ENCODE measurements at places on chromosomes 12 and 14.

GRCh38 chr12:85509857-85510256 lies 229.8 kb downstream of the ALX1 start:
- no peak for DNase-seq

DNA sequence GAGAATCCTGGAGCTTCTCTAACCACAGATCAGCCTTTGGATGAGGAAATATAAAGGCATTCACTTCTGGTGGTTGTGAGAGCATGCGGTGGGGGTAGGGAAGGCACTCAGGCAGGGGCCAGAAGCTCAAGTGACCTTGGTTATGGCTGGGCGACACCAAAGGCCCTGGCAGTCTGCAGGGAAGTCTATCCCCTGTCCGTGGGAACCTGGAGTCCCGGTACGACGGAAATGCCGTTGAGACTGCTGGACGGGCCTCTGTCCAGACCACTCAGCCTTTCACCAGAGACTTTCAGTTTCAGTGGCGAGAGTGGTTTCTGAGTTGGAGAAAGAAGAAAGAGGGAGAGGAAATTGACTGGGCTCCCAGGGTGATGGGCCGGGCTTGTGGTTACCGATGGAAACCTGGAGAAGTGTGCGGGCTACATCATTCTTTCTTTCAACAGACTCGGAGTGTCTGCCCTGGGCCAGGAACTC lies 20.9 kb downstream of the ISCA2 start:
- DNase-seq = no peak

DNA sequence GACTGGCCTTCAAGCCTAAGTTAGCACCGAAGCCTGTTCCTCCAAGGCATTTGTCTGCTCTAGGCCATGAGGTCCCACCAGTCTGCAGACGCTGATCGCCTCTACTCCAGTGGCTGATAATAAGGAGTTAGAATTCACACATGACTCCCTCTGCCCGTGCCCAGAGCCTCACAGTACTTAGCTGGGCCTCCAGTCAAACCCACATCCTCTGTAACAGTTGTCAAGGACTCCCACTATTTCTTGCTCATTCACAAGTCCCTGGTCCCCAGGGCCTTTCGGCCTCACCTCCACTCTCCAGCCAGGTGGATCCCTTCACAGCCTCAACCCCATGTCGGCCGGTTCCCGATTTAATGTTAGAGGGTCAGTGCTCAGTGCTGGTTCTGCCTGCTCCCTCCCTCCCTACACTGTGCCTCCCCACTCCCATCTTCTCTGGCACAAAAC lies 6.3 kb upstream of the KRT5 start:
- DNase-seq = no peak

DNA sequence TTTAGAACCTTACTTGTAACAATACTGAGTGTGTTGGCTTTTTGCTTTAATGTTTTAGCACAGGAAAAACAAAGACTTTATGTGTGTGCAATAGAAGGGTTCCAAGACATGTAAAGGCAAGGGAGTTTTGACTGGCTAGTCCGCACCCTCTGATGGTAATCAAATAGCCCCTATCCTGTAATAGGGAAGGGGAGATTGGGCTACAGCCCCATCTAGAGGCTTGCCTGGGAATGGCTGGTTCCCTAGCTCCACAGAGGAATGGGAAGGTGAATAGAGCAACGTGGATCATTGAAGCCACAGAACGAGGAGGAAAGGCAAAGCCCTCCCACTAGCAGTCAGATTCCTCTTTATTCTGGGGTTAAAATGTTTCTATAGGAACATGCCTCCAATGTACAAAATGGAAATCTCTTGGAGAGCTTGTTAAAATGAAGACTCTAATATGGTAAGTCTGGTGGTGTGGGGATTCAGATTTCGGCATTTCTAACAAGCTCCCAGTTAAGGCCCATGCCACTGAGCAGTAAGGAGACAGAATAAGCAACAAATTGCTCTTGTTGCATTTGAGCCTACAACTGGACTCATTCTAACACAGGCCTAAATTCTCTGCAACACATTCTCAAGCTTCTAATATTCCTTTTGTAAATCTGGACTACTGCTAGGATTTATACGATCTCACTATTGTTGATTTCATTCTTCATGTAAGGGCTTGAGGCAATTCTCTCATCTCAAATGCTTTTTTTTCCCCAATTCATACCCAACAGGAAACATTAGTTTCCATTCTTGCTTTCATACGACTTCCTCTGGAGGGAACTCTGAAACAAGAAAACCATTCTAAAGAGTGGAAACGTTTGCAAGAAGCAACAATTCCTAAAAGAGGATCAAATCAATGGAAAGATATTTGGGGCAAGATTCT lies 57.1 kb downstream of the NIN start:
- DNase-seq = no peak

GRCh38 chr12:107318806-107319532 lies 225.6 kb upstream of the CRY1 start:
- peak; percentile 30 for DNase-seq

DNA sequence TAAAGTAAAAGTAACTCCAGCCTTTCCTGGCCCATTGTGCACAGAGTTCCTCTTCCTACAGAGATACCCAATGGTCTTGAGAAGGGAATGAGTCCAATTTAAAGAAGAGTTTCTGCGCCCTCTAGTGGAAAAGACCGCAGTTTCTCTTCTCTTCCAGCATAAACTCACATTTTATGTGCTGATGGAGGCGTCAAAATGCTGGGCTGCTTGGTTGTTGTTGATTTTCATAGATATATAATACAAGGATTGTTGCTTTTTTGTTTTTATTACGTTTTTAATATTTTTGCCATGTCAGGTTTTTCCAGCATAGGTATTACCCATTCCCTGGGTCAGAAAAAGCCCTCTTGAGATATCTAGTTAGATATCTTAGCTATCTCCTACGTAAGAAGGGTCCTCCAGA lies 356.9 kb upstream of the STXBP6 start:
- DNase-seq = no peak

DNA sequence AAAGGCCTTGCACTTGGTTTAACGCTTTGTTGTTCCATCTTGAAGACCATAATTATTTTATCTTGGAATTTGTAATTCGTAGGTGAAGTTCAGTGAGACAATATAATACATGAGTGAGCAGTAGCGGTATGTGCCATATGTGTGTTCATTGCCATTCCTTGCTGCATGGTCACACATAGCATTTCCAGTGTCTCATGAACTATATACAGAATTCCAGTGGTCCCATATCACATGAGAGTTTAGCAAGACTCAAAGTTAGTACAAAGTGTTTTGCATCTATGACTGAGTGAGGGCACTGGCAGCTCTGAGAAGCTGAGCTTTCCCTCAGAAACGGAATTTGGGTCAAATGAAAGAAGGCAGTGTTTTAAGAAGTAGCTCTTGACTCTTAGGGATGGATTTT lies 359.8 kb downstream of the FOXG1 start:
- DNase-seq = no peak

GRCh38 chr12:7498809-7499208 lies 4.8 kb downstream of the CD163 start:
- no peak for DNase-seq

- no peak for DNase-seq
Measured at GRCh38 chr14:67482231-67483164, 6.0 kb downstream of the TMEM229B start.

GRCh38 chr12:9858135-9858534 lies 11.0 kb downstream of the CLEC2B start:
- no peak for DNase-seq

DNA sequence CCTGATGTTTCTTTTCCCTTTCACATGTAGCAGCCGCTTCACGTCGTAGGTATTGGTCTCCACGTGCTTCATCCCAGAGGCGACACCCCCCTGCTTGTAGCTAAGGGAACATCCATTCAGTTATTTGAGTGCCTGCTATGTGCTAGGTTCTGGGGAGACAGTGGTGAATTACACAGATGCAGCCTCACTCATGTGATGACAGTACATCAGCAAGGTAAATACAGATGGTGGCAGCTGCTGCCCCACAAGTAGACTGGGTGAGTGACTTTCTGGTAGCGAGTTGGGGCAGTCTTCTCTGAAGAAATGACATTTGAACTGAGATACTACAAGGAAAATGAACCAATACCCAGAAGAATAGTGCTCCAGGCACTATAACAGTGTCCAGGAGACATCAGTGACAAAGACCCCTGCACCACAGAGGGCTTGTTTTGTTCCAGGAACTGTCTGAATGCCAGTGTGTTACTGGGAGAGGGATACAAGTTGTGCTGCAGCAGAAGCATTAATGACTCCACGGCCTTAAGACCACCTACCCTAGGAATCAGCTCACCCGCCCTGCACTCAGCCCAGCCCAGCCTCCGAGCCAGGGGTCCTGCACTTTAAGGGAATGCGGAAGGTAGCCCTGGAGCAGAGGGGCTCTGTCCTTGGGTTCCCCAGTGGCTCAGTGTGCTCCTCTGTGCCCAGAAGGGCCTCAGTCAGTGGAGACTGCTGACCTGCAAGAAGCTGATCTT lies 7.3 kb downstream of the AVIL start:
- no peak for DNase-seq

GRCh38 chr12:59182191-59182590 lies 261.9 kb upstream of the LRIG3 start:
- DNase-seq = no peak

GRCh38 chr14:60573943-60574495 lies 65.1 kb downstream of the SIX6 start:
- DNase-seq = no peak

DNA sequence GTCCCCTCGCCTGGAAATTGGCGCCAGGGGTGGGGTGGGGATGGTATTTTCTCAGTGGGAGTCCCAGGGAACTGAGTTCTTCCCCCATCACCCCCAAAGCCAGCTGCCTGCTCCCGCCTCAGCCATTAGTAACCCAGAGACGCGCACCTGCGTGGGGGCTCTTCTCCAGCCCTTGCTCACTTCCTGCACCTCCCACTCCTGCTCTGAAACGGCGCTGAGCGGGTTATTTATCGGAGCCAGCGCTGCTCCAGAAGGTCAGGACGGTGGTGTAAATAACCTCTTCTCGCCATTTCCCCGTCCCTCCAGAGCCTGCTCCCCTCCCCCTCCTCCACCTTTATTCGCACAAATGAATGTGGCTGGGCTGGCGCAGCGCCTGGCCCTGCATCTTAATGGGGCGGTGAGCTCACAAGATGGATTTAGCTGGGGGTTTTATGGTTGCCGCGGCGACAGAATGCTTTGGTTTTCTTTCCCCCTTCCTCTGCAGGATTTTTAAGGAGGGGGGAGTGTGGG lies 12.2 kb downstream of the GPR84 start:
- no peak for DNase-seq

DNA sequence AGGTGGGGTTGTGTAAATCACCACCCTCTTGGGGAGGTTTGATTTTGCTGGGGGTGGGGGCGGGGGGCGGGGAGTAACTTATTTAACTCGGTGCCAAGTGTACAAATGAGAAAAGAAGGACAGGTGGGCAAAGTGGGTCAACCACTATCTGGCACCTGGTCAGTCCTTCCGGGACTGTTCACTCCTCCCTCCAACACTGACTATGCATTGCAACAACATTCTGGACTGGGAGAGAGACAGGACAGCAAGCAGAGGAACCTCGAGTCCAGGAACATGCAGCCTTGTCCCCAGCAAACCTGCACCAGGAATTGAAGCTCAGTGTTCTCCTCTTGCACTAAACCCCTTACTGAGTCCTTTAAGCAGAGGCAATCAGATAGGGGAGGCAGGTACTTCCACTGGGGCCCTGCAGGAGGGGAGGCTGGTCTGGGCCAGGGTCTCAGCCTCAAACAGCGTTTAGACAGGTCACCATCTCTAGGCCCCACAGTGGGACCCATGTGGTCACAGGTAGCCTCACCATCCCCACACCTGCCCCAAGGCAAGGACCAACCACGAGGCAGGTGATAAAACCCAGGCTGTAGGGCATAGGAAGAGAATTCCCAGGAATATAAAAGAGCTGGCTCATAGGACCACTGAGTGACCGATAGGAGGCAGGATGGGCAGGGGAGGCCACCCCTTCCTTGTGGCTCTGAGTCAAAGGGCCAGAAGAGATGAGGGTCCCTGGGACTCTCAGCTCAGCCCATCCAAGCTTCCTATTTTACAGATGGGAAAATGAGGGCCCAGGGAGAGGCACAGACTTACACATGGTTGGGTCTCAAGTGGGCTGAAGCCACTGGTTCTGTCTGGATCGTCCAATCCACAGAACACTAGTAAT lies 9.8 kb downstream of the CCDC85C start:
- no peak for DNase-seq

DNA sequence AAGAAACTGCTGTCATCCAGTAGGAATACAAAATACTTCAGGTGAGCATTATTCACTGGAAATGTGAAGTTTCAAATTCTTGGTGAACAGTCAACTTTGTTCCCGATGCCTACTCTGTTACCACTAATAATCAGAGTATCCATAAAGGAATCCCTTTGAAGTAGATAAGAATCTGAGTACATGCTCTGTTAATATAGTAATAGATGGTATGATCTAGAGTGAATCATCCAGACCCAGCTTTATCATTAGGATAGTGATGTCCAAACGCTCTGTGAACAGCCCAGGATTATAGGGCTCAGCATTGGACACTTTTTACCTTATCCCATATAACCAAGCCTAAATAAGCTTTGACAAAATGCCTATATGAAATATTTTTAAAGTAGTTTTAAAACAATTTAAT lies 33.3 kb downstream of the PPP2R3C start:
- no peak for DNase-seq

GRCh38 chr14:64719601-64720000 lies 15.4 kb downstream of the PLEKHG3 start:
- DNase-seq = no peak

DNA sequence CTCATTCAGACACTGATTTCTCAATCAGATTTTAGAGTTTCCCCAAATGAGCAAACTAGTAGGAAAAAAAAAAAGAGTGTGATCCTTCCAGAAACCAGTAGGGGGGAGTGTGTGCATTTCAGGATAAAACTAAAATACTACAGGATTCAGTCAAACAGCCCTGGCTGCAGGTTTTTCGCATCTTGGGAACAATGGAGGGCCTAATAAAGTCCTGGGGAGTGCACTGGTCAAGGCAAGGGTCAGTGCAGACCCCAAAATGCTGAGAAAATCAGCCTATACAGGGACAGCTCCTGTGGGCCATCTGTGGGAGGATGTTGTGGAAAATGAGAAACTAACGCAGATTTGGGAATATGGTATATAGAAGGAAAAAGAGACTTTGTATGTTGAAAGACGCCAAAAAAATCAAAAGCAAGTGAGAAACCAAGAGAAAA lies 22.2 kb upstream of the ABCD4 start:
- DNase-seq = no peak

All from T-cell (primary cell).